ENCODE measurements at places on chromosomes 6 and 20.

- no peak for DNase-seq
These were observed 125.8 kb upstream of the BCLAF1 start for GRCh38 chr6:136415351-136416007.

DNA sequence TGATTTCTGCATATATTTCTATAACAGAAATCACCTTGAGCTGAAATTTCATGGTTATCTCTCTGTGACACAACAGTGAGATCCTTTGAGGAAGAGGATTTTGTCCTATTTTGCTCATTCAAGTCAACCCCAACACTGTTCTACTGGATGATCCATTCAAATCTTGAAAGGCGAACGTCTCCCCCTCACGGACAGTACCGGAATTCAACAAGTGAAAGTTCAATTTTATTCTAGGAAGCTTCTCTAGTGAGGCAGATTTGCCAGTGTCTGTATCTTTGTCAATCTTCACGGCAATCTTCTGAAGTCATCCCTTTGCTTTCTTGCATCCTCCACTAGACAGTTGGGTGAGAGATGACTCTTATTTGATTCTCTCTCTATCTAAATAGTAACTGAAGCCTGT, 91.7 kb upstream of the PDE7B start:
- DNase-seq, result no peak

DNA sequence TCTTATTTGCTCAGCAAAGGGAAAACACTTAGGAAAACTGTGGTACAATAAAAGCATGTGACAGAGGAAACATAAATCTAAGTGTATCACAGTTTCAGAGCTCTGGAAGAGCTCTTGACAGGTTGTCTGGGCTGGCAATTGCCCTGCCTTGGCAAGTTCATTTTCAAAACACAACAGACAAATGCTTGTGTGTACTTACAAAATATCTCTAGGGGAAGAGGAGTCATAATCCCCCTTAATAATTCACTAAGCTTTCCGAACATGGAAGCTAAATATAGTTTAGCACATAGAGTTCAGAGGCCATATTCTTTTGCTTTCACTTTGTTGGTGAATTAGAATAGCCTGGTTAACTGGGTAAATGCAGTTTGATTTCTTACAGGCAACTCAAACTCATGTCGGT, 211.6 kb upstream of the THEMIS start:
- no peak for DNase-seq

DNA sequence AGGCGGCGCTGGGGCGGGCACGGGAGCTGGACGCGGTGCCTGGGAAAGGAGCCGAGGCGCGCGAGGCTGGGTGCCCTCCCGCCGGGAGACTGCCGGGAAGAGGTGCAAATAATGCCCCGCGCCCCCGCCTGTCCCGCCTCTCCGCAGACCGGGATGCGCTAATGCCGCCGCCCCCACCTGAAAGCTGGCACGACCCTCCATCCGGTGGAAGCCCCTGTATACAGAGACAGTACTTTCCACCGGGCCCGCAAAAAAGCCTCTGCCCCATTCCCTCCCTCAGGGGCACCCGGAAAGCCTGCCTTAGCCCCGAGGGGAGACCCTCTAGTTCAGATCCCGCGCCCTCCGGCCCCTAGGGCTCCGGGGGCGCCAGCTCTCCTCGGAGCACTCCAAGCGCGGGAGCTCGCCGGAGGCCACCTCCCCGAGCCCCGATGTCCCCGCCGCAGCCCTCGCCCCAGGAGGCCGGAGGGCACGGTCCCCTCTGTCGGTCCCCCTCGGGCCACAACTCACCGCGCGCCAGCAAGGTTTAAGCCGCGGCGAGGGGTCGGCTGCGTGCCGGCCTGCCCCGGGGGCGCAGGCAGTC, 1.2 kb downstream of the GRM4 start:
- no peak for DNase-seq

DNA sequence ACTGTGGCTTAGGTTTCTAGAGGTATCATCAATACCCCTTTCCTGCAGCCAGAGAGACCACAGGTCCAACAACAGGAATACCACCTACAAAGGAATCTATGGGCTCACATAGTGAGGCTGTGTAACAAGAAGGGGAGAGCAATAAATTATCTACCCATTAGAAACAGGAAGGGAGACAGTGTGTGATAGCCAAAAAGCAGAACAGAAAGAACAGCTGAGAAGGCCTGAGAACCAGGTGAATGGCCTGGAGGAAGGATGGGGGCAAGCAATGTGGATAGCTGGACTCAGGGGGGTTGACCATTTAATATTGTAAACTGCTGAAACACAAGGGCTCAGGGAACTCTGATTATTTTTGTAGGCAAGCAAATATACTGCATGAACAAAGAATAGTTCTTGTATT, 628.2 kb downstream of the COL12A1 start:
- DNase-seq, result no peak

DNA sequence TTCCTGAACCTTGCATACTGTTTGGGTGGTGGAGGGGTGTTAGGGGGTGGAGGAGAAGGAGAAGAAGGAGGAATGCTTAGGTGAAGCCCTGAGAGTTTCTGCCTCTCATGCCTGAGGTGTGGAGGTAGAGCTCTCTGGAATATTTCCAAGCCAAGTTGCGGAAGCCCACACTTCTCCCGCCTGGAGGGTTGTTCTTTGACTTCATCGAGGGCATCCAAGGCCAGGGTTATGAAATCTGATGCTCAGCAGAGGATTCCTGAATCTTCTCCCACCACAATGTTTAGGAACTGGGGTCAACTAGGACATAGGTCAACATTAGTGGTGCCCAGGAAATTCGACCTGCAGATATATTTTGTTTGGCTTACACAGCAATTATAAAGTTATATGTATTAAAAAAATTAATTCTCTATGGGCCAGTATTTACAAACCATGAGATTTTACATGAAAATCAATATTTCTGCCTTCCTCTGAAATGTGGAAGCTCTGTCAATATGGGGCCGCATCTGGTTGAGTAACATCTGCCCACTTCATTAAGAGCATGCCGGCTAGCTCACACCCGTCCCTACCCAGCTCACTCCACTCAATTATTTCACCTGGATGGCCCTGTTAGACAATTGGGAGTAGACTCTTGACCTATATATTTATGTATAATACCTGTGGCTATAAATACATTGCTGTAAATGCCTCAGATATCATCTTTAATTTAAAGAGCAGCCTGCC, 257.1 kb upstream of the ZFP64 start:
- no peak for DNase-seq

- peak; percentile 87 for DNase-seq
These were observed 1.0 kb upstream of the FBXO5 start for GRCh38 chr6:152983637-152984512.

DNA sequence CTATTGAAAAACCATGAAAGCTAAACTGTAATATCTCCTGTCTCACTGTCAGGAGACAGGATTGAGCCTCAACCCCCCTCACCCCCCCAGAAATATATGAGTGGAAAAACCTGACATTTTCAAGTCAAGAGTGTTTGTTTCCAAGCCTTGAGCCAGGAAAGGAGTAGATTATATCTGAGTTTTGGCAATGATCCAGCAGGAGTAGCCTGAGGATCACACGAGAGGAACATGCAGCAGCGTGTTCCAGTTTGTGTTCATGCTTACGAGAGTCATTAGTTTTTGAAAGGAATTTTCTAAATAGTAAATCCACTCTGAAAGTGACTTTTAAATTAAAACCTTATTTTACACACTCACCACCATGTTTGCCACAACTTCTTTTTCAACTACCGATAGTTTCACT, 15.8 kb downstream of the IL22RA2 start:
- no peak for DNase-seq

DNA sequence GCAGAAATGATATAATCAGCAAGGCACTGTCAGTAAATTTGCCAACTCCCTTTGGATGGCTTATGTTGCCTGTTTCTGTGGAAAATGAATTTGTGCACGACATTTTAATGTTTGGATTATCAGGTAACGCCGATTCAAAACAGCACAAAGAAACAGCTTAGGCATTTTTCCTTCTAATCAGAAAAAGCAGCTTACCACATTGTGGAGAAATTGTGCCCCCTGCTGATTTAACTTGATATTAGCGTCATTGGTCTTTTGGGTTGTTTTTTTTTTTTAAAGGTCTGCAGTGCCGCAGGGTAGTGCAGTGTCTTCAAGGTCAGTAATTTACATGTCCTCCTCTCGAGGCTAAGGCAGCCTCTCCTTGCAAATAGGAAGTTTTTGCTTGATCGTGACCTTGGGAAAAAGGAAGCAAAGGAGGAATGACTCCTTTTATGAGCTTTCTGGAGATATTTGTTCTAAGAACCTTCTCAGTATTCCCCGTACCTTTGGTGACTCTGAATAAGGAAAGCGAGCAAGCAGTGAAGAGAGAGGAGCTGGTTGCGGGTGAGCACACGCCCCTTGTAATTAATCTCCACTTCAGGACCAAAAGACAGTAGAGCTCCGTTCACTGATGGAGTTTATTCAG, 79.1 kb downstream of the ELOVL4 start:
- no peak for DNase-seq

DNA sequence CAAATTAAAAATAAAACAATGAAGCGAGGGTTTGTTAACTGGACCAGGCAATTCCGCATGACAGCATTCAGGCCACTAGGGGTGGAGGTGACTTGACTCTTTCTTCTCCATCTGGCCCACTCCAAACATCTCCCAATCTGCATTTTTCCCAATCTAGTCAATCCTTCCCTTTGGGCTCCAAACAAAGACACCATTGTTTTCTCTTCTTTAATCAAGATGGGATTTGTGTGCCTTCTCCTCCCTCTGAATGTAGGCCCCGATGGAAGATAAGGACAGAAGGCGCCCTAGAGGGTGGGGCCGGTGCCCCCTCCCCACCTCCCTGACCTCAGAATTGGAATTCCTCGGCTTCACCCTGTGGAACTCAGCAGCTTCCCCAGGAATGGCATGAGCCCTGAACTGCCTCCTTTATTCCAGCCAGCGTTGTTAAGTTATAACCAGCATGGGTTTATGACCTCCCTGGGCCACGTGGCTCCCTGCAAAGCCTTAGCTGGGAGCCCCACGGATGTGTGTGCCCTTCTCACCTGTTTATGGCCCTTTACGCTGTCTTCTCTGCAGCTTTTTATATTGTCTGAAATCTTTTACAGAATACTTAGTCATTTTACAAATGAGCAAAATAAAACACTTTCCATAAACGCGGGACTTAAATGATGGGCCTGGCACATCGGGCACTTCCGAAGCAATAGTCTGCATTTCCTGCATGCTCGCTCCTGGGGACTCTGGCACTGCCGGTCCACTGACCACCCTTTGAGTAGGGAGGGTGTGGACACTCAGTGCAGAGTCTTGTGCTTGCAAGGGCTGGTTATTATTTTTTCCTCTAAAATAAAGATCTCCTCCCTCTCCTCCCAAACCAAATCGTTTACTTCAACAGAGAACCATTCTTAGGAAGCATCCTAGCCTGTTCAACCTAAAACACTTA, 24.5 kb downstream of the OVOL2 start:
- DNase-seq, result no peak

Measured in activated CD8-positive, alpha-beta memory T cell treated with anti-CD3 and anti-CD28 coated beads for 4 hours (primary cell).